ENCODE measurements at places on chromosomes 11 and 22.

DNA sequence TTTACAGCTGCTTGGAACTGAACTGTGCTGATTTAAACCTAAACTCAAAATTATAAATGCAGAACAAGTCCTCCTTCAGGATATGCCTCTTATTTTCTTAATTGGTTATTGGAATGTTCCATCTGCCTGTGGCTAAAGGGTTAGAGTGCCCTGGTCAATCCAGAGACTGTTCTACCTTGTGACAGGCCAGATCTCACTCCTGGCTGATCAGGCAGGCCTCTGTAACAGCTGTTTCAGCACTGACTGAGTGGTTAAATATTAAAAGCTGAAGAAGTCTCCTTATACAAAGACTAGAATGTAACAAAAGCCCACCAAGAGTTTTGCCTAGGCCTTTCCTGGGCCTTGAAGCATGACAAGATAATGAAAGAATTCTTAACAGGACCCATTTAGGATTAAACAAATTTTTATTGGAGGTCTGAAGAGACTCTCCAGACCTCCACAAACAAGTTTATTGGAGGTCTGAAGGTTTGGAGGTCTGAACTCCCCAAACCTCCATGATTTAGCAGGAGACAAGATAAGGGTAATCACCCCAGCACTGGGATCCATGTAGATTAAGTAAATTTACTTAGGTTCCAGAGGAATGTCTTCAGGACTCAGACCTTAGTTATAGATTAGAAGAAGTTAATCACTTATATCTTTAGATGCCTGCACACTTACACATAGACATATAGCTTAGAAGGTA, 35.8 kb downstream of the TMPRSS5 start:
- DNase-seq, result no peak

DNA sequence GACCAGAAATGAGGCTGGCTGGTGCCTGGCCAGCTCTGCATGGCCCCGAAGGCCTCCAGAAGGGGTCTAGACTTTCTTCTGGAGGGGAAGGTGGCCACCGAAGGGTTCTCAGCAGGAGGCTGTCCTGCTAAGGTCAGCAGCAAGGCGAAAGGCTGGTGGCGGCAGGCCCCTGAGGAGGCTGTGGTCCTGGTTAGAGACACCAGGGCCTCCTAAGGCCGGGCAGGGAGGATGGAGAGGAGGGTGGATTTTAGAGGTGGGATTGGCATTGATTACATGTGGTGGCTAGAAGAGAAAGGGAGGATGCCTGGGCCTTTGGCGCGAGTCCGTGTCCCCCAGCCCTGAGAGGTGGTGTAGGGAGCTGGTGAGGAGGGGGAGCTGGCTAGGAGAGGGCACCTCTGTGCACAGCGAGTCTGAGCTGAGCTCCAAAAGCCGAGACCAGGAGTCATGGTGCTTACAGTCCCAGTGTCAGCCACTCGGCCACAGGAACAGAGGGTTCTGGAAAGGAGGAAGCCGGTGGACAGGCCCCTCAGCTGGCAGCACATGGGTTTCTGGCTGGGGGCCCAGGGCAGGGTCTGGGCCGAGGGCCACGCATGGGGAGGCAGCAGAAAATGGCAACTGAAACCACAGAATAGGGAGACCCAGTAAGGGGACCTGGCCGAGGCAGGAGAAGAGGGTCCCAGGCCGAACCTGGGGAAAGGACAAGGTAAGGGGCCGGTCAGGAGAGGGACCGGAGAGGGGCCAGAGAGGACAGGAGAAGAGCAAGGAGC, 2.5 kb downstream of the FERMT3 start:
- DNase-seq, result no peak

- DNase-seq, result no peak
These were observed 1.4 kb downstream of the TMEM123 start for GRCh38 chr11:102451041-102451680.

- DNase-seq, result no peak
These were observed 36.4 kb downstream of the ARHGAP32 start for GRCh38 chr11:129155745-129156144.

DNA sequence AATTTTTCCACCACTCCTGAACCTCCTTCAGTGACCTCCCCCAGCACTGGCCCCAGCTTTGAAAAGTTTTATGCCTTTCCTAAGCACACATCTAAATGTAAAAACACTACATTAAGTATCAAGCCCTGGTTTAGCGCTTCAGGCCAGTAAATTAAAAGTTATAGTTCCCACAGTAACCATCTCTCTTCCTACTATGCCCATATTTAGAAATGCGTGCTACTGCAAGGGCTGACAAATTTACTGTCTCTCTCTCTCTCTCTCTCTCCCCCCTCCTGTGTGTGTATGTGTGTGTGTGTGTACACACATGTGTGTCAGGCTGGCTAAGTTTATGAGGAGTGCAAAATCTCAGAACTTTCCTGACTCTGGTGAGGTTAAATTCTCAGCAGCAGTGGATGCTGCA, 231.4 kb downstream of the LARGE1 start:
- no peak for DNase-seq

GRCh38 chr11:3775736-3776406, 21.5 kb downstream of the NUP98 start:
- DNase-seq, result no peak

DNA sequence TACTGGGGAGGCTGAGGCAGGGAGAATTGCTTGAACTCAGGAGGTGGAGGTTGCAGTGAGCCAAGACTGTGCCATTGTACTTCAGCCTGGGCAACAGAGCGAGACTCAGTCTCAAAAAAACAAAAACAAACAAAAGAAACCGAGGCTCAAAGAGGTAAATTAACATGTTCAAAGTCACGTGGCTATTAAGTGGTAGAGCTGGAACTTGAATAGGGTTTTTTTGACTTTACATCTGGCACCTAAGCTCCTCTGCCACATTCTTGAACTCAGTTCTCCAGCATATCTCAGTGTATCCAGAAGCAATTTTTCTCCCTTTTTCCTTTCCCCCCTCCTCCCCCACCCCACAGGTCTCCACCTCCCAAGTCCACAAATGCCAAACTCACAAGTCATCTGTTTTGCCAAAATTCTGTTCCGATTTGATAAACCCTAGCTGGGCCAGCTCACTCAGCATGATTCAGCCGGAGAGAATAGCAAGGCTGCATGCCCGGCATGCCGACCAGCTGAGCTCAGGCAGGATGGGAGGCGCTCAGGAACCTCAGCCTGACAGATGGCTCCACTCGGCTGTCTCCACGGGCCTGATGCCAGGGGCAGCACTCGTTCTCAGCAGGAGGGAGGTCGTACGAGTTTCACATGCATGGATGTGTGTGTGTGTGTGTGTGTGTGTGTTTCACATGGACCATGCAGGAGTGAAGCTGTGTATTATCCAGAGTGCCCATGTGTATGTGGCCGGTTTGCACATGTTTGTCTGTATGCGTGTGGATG, 63.2 kb upstream of the RRAS2 start:
- no peak for DNase-seq

GRCh38 chr11:70675697-70676374, 277.5 kb downstream of the CTTN start:
- DNase-seq, result no peak

Data from activated CD4-positive, alpha-beta T cell treated with anti-CD3 and anti-CD28 coated beads for 4 hours (primary cell).